ENCODE measurements at places on chromosomes 5 and 9.
A peak's percentile ranks its signal among the peaks of the same experiment; 100 is the strongest.

DNA sequence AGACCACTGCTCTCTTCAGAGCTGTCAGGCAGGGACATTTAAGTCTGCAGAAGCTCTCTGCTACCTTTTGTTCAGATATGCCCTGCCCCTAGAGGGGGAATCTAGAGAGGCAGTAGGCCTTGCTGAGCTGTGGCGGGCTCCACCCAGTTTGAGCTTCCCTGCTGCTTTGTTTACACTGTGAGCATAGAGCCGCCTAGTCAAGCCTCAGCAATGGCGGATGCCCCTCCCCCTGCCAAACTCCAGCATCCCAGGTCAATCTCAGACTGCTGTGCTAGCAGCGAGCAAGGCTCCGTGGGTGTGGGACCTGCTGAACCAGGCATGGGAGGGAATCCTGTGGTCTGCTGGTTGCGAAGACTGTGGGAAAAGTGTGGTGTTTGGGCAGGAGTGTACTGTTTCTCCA lies 59.9 kb downstream of the CAVIN4 start:
- no peak for DNase-seq

DNA sequence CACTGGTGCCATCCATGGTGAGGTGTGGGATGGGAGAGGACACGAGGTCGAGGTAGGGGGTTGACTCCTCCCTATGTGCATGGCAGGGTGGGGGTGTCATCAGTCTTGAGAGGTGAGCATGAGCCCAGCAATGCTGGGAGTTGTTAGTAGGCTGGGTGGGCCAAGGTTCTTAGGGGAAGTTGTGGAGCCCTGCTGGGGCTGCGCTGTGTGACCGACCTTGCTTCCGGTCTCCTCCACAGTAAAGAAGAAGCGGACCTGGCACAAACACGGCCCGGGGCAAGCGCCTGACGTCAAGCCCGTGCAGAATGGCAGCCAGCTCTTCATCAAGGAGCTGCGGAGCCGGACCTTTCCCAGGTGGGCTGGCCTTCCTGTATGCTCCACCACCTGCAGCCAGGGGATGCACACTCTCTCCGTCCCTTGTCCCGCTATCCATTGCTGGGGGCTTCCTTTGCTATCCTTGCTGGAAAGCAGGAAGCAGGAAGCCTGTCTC lies 59.8 kb downstream of the PHF2 start:
- no peak for DNase-seq

DNA sequence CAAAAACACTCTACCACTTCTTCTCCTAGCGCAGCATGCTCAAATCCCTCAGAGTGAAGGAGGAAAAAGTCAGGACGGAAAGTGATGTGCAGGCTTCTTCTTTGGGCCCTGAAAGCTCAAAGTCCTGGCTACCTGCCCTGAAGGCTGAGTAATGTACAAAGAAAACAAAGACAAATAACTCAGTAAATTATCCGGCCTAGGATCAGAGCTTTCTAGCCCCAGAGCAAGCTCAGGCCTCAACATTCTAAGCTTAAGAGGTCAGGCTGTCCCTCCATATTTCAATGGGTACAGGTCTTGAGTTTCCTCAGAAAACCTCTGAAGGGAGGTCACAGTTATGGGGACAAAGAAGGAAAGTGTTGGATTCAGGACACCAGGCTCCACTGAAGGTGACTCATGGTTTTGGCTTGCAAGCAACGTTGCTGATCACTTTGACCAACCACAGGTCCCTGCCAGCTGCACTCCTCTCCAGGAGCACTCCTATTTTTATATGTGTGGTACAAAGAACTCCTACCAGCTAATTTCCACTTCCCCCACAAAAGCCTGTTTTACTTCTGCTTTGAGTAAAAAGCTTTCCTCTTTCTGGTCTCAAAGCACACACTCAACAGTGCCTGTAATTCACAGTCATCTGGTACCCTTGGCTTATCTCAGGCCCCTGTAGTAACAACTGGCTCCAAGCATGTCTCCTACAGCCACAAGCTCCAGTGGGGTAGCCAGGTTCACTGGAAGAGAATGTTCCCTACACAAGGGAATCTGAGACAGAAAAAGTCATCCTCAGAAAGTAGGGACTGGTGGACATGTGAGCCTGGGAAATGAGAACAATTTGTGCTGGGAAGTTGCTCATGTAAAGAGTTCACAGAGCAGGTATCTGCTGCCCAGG lies 115.7 kb downstream of the UGCG start:
- peak; percentile 62 for DNase-seq

DNA sequence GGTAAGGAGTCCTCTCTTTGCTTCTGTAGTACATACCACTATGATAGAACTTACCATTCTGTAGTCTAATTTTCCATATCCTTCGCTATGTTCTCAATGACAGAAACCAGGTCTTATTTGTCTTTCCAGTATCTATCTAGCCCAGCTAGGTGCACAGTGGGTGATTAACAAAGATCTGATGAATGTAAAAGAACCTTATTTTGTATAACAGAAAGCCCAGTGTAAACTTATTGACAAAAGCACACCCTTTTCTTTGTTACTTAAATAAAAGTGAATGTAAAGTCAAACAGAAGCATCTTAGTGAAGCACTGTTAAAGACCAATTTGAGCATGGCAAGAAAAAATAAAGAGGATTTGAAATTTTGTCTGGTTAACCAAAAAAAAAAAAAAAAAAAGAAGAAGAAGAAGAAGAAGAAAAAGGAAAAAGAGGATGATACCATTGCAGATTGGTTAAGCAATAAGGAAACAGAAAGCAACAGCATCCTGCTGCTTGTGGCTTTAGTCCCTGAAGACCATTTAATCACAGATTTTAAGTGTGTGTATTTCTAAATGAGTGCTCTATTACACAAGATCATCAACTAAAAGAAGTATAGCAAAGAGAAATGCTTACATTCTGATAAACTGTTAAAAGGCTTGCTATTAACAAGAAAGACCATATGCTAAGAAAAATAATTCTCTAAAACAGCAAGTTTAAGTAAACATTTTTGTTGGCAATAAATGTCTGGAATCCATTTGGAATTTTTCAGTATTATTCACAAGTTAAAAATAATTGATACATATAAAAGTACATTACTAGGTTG lies 21.2 kb downstream of the MEGF9 start:
- DNase-seq = peak; percentile 39

- no peak for DNase-seq
Measured at GRCh38 chr5:143761663-143762062, 50.3 kb upstream of the HMHB1 start.

DNA sequence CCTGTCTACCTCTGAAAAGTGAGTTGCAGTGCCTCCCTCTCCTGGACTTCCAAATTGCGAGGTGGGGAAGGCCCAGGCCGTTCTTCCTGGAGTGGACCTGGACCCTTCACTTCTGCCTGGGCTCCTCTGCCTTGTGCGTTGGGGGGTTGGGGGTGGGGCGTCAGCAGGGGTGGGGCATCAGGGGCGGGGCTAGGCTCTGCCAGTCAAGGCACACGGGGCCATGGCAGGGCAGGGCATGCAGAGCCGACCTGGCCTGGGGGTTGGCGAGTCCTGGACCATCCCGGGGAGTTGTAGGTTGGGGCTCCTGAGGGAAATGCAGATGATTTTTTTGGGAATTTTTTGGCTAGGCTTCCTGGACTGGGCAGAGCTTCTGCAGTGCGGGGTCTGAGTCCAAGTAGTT lies 87.1 kb downstream of the EHMT1 start:
- no peak for DNase-seq

DNA sequence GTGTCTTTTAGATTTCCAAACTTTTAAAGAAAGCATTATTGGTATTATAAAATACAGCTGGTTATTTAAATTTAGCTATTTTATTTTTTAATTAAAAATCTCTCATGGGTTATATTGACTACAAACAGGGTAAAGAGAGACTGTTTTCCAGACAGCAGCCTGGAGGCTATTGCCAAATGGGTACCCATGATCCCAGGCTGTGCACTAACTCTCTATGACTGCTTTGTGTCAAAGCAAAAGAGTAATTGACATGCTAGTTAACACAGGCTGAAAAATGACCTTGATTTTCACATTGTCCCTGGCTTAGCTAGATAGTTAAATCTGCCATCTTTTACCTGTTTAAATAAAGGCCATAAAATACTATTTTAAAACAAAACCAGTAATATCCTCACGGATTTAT lies 589.7 kb downstream of the ANXA1 start:
- DNase-seq = no peak

DNA sequence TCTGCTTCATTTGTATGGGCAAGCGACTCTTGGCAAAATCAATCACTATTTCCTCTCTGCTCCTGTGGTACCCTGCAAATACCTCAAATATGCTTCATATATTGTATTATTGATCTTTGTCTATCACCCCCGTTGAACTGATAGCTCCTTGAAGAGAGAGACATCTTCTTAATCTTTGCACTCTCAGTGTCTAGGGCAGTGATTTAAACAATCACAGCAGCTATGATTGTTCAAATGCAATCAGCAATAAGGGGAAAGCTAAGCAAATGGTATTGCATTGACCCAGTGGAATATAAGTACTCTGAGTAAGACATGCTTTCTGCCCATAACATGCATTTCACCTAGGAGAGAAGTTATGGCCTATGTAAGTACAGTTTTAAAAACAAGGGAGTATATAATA lies 90.2 kb downstream of the SUSD1 start:
- DNase-seq = no peak

- no peak for DNase-seq
Measured at GRCh38 chr9:98708103-98708932, 417 bp downstream of the GABBR2 start.

- no peak for DNase-seq
Measured at GRCh38 chr5:103783669-103784068, 221.1 kb upstream of the NUDT12 start.

DNA sequence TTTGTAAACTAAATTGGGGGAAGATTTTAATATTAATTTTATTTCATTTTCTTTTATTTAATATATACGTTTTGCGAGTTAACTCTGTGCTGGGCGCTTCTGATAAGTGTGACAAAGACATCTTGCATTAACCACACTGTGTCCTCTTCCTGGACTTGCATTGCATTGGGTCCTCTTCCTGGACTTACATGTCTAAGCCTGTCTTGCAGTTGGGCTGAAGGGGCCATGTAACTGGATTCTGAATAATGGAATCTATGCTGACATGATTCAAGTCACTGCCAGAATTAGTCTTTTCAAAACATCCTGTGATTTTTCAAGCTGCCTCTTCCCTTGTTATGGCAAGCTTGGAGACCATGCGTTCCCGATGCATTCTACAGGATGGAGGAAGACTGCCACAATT lies 122.6 kb downstream of the TRIM32 start:
- DNase-seq = no peak

DNA sequence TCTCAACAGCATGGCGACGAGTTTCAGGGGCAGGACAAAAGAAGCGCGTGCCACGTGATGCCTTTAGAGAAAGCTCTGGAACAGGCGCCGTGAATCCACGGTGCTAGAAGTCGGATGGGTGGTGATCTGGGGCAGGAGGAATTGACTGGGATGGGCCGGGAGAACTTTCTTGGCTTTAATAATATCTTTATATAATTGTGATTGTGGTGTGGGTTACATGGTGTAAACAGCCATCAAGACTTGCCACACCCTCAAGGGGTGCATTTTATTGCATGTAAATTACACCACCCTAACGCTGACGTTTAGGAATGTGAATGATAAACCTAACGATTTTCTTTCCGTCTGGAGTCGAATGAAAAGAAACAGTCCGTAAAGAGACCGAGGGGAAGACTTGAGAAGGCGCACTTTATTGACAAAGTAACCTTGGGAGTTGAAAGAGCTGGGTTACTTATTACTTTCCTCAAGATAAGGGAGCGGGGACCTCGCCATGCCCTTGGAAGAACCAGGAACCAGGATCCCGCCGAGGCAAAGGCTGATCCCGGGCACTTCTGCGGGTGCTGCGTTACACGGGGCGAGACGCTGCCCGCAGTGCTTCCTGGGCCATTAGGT lies 8.5 kb downstream of the NRARP start:
- DNase-seq = no peak

GRCh38 chr9:127402401-127403090 lies 5.6 kb downstream of the SLC2A8 start:
- no peak for DNase-seq

DNA sequence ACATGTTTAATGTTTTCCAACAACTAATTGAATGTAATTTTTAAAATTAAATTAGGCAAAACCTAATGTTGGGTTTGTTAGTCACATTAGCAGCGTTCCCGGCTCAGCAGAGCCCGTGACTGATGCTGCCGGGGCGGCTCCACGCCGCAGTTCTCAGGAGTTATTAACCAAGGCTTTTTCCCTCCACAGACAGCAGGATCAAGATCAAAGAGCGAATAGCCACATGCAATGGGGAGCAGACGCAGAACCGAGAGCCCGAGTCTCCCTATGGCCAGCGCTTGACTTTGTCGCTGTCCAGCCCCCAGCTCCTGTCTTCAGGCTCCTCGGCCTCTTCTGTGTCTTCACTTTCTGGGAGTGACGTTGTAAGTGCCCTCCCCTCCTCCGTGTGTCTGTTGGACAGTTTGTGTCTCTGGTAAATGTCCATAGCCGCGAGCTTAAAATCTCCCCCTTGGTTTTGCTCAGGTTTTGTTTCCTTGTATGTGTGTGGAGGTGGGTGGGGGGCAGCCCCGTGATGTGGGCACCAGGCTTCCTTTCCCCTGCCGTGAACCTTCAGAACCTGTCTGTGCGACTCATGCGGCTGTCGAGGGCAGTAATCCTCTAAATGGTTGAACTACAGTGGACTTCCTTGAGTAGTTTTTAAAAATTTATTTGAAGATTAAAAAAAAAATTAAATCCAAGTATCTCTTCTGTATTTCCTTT lies 37.1 kb downstream of the TENT4A start:
- DNase-seq = no peak

- DNase-seq = peak; percentile 73
Measured at GRCh38 chr9:6055216-6055615, 39.8 kb upstream of the RANBP6 start.

GRCh38 chr5:34589832-34590231 lies 66.3 kb upstream of the RAI14 start:
- no peak for DNase-seq

- peak; percentile 39 for DNase-seq
Measured at GRCh38 chr5:38922199-38922598, 76.4 kb downstream of the OSMR start.

- no peak for DNase-seq
Measured at GRCh38 chr5:112216140-112216539, 202.9 kb downstream of the EPB41L4A start.

DNA sequence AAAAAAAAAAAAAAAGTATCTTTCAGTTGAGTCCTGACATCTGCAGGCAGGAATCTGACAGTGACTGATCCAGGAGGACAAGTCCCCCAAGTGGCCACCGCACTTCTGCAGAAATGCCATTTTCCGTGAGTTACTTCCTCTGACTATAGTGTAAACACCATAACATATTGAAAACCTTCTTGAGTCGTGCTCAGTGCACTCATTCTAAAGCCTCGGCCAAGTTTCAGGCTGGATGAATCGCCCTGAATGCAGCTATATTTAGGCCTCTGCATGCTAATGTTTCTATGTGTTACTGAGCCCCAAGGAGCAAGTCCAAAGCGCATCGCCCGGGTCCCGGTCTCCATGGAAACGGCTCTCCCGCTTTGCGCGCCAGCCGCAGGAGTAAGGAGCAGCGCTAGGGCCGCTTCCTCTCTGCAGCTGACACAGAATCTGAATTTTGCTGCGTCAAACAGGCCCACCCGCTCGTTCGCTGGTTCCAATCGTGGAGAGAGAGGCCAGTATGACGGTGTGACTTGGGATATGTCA lies 335.4 kb downstream of the MSX2 start:
- DNase-seq = no peak

DNA sequence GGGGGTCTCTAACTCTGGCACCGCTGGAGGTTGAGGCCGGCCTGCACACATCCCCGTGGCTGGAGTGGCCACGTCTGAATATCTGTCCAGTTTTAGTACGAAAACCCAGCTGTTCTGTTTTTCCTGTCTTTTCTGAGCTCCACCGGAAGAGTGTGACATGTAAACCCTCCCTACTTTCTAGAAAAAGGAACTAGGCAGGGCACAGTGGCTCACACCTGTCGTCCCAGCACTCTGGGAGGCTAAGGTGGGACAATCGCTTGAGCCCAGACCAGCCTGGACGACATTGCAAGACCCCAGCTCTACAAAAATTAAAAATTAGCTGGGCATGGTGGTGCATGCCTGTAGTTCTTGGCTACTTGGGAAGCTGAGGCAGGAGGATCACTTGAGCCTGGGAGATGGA lies 8.2 kb upstream of the PHYKPL start:
- peak; percentile 45 for DNase-seq
